ENCODE measurements at places on chromosomes 13 and 19.

- DNase-seq: no peak
Measured at GRCh38 chr13:106905380-106906162, 337.6 kb upstream of the ARGLU1 start.

- no peak for DNase-seq
Measured at GRCh38 chr13:41061914-41062837, 867 bp downstream of the WBP4 start.

- DNase-seq: no peak
Measured at GRCh38 chr19:709965-710571, 1.3 kb downstream of the PALM start.

GRCh38 chr19:30783936-30784335 is 411.8 kb downstream of the ZNF536 start:
- no peak for DNase-seq

- no peak for DNase-seq
Measured at GRCh38 chr13:102234618-102235017, 167.2 kb downstream of the FGF14 start.

DNA sequence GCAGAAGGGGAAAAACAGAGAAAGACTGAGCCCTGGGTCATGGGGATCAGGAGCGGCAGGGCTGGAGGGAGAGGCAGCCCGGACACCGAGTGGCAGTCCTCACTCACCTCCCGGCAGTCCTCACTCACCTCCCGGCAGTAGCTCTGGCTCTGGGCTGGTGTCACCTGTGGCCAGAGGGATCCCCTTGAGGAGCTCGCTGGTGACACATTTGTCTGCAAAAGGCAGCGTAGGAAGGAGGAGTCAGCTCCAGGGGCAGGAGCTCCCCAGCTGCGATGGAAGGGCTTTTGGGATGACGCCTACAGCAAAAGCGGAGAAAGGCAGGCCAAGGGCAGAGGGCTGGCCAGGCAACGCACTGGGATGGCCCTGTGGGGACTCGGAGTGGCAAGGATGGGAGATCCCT is 739 bp downstream of the EIF3G start:
- no peak for DNase-seq

- DNase-seq: no peak
Measured at GRCh38 chr19:46487802-46488445, 7.7 kb downstream of the PNMA8B start.

DNA sequence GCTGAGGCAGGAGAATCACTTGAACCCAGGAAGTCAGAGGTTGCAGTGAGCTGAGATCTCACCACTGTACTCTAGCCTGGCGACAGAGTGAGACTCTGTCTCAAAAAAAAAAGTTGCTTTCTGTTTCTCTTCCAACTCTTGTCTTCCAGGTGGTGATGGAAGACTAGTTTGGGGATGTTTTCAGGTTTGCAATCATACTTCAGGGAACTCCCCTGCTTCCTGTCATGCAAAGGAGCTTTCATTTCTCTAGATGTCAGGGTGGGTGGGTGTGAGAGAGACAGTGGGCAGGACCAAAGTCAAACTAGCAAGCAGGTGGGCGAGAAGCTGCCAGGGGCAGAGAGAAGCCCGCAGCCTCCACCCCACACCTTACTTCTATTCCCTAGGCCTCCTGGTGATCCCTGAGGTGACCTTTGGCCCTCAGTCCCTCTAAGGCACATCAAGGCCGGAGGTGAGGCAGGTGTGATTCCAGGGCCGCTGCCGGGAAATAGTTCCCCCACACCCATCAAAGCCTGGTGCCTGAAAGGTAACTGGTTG is 25.7 kb downstream of the CCNE1 start:
- no peak for DNase-seq

DNA sequence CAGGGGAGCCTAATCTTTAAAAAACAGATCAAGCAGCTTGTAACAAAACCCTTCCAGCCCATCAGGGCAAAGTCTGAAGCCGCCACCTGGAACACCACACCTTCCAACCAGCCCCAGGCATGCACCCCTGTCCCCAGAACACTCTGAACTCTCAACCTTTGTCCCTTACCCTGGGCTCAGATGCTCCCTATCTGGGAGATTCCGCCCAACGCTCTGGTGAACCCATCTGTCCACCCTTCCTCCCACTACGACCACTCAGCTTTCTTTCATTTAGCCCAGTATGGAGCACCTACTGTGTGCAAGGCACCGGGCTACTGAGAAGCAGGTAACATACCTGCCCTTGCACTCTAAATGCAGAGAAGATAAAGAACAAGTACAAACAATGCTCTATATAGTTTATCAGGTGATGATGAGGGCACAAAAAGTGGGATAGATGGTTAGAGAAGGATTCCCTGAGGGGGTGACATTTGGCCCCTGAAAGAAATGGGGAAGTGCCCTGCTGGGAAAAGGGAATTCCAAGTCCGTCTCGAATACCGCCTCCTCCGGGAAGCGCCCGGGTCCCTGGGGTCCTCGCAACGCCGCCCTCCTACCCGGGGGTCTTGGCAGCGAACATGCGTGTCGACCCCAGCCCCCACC is 629 bp downstream of the PEPD start:
- DNase-seq: no peak

- DNase-seq: no peak
Measured at GRCh38 chr19:8666814-8667405, 31.7 kb downstream of the ACTL9 start.

DNA sequence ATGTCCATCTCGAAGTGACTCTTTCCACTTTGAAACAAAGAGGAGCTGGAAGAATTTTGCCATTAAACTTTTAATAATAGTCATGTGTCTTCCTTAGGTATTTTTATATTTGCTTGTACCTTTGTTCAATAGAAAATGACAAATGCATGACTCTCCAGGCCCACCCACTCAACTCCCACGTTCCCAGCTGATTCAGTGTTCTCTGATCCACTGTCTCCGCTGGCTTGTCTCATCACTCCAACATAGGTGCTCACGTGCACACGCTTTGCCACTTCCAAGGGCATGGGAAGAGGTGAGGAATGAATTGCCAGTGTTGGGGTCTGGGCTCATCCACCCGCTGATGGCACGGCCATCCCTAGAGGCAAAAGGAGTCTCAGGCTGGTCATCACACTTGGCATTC is 24.5 kb downstream of the RASL11A start:
- no peak for DNase-seq

GRCh38 chr13:95355494-95355893 is 54.2 kb upstream of the ABCC4 start:
- no peak for DNase-seq
